Type B pancreatic cell (in vitro differentiated cells): ENCODE measurements at places on chromosomes 16 and 17. TPM values are rescaled to one million over a fixed set of nuclear protein-coding genes. Genes with fewer than 3 reads are reported as not detected.

- no peak for DNase-seq
Measured at GRCh38 chr16:83925957-83926725, 26.9 kb upstream of the OSGIN1 start.

DNA sequence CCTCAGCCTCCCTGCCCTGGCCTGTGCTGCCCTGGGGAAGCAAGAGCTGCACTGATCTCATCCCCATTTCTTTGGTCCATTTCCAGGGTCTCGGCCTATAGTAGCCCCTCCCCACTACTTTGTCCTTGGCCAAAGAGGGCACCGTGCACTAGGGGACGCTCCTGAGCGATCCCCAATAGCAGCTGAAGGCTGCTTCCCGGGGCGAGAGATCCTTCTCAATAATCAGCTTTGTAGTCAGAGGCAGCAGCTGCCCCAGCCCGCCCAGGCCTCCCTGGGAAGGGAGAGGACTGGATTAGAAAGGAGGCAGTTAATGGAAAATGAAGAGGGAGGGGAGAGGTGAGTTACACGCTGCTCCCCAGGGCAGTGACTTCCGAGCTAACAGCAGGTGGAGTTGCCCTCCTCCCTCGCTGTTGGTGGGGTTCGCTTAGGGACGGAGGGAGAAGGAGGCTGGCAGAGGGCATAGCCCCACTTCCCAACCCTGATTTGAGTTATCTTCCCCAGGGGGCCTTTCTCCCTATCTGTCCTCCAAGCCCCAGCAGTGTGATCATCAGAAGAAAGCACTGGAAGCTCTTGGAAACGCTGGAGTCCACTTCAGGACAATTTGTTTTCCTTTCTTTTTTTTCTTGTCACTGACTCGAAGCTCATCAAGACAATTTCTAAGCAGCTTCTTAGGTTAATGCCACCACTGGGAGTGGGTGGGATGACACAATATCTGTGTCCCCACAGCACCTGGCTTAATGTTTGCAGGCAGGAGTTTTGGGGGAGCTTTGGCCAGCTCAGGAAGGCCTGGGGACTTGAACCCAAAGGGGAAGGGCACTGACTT is 2.6 kb downstream of the MXRA7 start:
- no peak for DNase-seq

DNA sequence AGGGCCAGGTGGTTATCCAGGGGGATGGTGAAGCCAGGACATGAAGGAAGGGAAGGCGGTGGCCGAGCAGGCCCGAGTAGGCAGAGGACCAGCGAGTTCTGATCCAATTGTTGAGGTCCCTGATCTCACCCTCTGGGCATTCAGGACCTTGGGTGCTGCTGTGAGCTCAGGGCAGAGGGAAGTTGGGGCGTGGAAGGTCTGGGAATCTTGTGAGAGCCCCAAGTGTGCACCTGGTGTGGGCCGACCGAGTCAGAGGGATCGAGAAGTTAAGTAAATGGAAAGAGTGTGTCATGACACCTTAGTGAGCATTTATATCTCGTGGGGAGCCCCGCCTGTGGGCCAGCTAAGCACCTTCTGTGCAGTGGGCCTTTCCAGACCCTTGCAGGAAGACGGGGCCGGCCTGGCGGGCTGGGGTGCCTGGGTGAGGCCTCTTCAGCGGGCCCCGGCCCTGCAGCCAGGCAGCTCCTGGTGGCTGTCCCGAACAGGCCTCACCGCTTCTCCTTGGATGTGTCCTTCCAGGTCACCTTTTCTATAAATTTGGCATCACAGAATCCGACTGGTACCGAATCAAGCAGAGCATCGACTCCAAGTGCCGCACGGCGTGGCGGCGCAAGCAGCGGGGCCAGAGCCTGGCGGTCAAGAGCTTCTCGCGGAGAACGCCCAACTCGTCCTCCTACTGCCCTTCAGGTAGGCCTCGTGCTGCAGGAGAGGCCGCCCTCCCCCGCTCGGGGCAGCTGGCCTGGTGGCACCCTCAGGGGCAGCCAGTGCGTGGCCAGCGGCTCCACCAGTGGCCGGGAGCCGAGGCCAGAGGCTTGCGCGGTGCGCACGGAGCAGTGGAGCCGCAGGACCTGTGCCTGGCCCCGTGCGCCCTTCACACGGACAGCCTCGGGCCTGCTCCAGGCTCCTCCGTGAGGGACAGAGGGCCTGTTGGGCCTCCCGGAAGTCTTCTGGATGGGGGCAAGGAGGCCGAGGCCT is 76.0 kb downstream of the BANP start:
- DNase-seq, result no peak

GRCh38 chr17:74601944-74602572 is 10.0 kb upstream of the CD300LD start:
- DNase-seq, result no peak

GRCh38 chr17:79875511-79875910 is 36.3 kb upstream of the CBX4 start:
- DNase-seq, result no peak

DNA sequence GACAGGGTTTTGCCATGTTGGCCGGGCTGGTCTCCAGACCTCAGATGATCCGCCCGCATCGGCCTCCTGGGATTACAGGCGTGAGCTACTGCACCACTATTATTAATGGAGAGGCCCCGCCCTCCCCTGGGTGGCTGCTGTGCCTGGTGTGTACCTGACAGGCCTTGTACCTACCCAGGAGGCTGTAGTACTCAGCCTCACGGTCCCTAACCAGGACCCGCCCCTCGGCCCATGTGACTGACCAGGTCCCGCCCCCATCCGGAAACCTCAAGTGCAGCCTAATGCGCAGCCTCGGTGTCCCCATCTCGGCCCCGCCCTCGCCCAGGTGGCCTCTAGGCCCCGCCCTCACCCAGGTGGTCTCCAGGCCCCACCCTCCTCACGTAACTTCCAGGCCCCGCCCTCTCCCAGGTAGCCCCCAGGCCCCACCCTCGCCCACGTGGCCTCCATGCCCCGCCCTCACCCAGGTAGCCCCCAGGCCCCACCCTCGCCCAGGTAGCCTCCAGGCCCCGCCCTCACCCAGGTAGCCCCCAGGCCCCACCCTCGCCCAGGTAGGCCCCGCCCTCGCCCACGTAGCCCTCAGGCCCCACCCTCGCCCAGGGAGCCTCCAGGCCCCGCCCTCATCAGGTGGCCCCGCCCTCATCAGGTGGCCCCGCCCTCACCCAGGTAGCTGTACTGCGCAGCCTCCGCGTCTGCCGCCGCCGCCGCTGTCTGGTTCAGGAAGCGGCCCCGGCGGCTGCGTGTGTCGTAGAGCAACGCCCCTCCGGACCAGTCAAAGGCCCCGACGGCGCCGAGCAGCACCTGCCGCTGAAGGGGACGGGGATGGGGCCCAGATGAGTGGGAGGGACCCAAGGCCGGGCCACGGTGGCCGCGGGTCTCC is 31.0 kb downstream of the HASPIN start:
- peak; percentile 90 for DNase-seq

GRCh38 chr17:77119668-77120301 is 21.0 kb upstream of the SEC14L1 start:
- DNase-seq, result no peak

GRCh38 chr16:73071131-73071940 is 23.4 kb upstream of the ZFHX3 start:
- DNase-seq, result no peak

DNA sequence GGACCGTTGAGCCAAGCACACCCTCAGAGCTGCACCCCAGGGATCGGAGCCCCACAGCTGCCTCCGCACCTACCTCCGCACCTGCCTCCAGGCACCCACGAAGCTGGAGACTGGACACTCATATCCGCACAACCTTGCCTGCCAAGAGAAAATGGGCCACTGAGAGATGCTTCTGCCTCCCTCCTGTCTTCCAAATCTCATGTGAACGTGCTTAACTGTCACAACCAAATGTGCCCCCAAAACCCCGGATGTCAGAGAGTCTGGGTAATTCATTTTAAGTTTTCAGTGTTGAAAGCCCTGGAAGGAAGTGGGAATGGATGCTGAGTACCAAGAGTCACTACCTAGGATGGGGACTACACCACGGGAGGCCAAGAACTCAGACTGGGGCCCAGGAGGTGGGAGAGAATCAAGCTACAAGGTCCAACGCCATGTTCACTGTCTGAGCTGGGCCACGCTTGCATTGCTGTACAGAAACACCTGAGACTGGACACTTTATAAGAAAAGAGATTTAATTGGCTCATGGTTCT is 49.5 kb upstream of the MEAK7 start:
- DNase-seq, result no peak

DNA sequence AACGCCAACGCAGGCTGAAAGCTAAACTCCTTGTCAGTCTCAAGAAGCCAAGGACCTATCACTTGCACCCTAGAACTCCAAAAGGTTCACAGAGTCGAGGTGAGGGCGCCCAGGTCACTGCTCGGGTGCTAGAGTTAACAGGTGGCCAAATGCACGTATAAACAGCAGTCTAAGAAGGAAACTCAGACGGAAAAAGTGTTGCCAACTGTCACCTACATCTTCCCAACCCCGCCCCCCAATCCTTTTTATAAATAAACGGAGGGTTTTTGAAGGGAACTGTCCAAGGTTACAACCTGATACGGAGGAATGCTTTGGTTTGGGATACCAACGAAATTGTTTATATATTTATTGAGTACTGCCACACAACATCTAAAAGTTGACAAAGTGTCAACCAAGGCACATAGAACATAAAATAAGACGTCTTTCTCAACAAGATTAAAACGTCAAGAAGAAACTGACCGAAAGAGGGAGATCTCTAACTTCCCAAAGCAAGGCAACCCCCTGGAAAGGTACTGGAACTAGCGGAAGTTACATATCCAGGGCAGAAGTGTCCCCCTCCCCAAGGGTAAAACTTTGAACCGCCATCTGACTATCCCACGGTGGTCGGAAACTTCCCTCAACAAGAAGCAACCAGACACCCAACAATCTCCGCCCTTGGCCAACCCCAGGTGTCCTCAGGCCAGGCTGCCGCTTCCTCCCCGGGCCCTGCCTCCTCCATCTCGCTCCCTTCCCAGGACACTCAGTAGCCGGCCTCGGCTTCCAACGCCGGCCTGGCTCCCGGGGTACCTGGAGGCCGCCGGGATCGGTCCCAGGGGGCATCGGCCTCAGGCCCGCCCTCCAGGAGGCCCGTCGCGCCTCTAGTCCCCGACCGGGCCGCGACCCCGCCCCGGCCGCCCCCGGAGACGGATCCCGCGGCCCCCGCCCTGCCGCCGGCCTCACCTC is 982 bp downstream of the SPAG9 start:
- peak; percentile 70 for DNase-seq

GRCh38 chr16:21184834-21185233 is 26.4 kb downstream of the LDAF1 start:
- no peak for DNase-seq

- no peak for DNase-seq
Measured at GRCh38 chr17:1882836-1883235, 53.0 kb downstream of the RPA1 start.

GRCh38 chr17:43882761-43883415 is 24.4 kb downstream of the MPP2 start:
- DNase-seq, result no peak

DNA sequence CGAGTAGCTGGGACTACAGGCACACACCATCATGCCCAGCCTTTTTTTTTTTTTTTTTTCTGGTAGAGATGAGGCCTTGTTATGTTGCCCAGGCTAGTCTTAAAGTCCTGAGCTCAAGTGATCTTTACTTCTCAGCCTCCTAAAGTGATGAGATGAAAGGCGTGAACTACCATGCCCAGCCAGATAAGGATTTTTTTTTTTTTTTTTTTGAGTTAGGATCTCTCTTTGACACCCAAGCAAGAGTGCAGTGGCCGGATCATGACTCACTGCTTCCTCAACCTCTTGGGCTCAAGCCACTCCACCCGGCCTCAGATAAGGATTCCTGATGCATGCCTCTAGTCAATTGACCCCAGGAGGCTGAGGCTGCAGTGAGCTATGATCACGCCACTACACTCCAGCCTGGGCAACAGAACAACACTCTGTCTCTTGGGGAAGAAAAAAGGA is 11.2 kb upstream of the PLEKHG4 start:
- DNase-seq, result no peak

GRCh38 chr17:59062509-59062908 is 44.2 kb downstream of the TRIM37 start:
- no peak for DNase-seq

DNA sequence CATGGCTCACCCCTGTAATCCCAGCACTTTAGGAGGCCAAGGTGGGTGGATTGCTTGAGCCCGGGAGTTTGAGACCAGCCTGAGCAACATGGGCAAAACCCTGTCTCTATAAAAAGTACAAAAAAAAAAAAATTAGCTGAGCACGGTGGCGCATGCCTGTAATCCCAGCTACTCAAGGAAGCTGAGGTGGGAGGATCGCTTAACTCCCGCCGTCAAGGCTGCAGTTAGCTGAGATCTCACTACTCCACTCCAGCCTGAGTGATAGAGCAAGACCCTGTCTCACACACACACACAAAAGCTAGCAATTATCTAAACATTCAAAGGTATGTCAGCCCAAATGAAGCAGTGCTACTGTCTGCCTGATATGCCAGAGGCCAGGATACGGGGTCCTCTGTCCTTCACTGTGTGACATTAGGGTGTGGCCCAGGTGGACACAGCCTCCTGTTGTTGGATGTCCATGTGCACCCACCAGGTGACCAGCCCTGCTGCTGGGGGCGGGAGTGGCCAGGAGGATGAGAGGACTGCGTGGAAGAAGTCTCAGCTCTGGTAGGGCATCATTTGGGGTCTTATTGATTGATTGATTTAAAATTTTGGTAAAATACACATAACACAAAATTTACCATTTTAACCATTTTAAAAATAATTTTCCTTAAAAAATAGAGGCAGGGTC is 3.9 kb downstream of the NLRC3 start:
- no peak for DNase-seq

GRCh38 chr17:64059756-64060155 is 39.3 kb upstream of the ICAM2 start:
- no peak for DNase-seq

GRCh38 chr16:16112450-16113053 is 110.7 kb downstream of the ABCC6 start:
- no peak for DNase-seq

GRCh38 chr17:1179112-1179817 is 516 bp downstream of the ABR start:
- DNase-seq, result no peak

- peak; percentile 89 for DNase-seq
Measured at GRCh38 chr16:2964475-2965336, 631 bp downstream of the KREMEN2 start.

The ARHGAP23 gene
- total RNA-seq, result 114 and 333 TPM in 2 replicates

The SEC14L5 gene
- total RNA-seq, result 0.71 and 0.92 TPM in 2 replicates

The CLEC3A gene
- total RNA-seq, result not detected in 2 replicates

The RNF43 gene
- total RNA-seq, result 14.0 and 21.8 TPM in 2 replicates

The TBC1D3I gene
- 0.24 TPM in 2 replicates for total RNA-seq

The SULT1A4 gene
- 3.5 and 3.6 TPM in 2 replicates for total RNA-seq

The ALDH3A1 gene
- 0.24 and 0.77 TPM in 2 replicates for total RNA-seq
